Activated CD8-positive, alpha-beta memory T cell treated with anti-CD3 and anti-CD28 coated beads for 24 hours (primary cell): ENCODE measurements at places on chromosomes 11 and 22.
A peak's percentile ranks its signal among the peaks of the same experiment; 100 is the strongest.

DNA sequence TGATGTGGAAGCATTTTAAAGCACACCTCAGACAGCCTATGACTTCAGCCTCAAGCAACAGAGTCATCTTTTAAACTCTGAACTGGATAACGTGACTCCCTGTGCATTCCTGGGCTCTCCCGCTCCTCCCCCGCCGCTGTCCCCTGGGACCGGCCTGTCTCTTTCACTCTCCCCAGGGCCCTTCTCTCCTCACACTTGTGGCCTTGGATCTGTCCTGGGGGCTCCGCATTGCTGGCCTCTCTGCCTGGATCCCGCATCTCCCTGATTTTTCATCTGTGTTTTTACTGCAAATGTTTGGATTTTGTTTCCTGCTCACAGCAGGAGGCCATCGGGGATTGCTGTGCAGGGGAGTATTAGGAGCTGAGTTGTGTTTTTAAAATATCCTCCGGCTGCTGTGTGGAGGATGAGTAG is 15.4 kb downstream of the C11orf24 start:
- DNase-seq, result no peak

DNA sequence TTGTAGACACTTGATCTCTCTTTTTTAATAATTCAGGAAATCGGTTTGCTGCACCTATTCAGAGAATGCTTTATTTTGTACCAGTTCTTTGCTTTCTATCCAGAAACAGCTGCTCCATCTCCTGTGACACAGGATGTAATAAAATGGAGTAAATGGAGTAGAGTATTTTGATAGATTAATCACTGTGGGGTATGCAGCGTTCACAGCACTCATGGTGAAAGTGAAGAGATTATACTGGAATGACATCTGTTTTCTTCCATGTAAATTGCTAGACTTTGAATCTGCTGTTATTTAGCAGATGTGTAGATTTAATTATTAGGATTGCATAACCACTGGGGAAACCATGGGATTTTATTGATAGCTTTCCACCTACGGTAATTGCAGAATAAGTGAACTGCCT is 227.3 kb upstream of the ARHGAP42 start:
- no peak for DNase-seq

DNA sequence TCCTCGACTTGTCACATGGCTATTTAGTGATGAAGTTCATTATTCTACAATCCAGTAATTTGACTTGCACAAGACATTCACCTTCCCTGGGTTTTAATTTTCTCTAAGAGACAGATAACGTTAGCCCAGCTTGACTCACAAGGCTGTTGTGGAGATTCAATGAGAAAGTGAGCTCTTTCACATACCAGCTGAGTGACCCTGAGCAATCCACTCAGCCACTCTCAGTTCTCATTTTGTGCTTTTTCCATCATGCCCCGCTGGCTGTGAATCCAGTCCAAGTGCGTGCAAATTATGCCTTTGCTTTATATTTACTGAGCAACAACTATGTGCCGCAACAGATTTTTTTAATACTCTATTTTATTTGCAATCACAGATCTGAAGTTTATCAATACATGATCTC is 176.5 kb downstream of the LARGE1 start:
- DNase-seq, result no peak

- no peak for DNase-seq
These were observed 3.0 kb upstream of the RIN1 start for GRCh38 chr11:66339162-66339675.

- DNase-seq, result peak; percentile 92
These were observed 11.1 kb downstream of the GRK2 start for GRCh38 chr11:67277231-67277961.

GRCh38 chr11:31936312-31936711 is 125.2 kb upstream of the PAX6 start:
- no peak for DNase-seq

- DNase-seq, result no peak
These were observed 15.3 kb upstream of the FAM83F start for GRCh38 chr22:39979458-39979857.

DNA sequence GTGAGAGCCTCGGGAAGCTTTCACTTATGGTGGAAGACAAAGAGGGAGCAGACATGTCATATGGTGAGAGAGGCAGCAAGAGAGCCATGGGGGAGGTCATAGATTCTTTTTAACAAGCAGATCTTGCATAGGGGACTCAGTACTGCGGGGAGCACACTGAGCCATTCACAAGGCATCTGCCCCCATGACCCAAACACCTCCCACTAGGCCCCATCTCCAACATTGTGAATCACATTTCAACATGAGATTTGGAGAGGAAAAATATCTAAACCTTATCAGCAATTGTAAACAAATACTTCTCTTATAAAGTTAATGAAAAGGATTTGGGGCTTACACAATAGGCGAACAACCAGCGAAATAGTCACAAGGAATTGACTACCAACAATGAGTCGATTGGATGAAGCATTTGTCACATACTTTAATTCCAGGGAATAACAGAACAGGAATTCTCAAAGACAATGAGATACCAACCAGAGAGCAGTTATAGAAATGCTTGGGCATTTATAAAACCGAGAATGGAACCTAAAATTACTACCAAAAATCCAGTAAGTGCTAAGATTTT is 7.3 kb downstream of the DDI1 start:
- DNase-seq, result no peak

- DNase-seq, result no peak
These were observed 9.4 kb downstream of the CBX6 start for GRCh38 chr22:38862375-38863329.

DNA sequence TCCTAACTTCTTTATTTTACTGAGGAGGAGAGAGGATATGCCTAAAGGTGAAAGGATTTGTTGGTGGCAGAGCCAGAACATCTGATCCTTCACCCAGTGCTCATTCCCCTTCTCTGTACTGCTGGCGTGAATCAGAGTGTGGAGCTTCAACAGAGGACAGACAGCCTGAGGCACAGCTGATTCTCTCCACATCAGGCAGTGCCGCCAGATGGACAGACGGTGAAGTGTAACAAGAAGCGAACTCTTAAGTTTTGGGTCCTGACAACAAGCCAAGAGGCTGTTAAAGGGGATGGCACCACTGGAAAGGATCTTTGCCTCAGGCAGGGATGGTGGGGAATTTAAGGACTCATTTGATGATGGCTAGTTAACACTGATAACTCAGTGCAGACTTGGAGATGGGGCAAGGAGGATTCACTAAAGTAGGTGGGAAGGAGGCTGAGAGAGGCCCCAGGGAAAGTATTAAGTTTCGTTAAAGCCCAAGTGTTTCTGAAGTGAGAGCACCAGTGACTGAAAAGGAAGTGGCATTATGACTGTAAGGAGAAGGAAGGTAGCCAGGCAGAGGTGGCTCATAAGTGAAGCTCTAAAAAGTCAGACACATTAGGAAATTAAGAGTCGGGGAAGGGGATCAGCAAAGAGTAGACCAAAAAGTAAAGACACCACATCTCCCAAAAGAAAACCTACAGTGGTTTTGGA is 81.3 kb downstream of the CLPB start:
- no peak for DNase-seq

DNA sequence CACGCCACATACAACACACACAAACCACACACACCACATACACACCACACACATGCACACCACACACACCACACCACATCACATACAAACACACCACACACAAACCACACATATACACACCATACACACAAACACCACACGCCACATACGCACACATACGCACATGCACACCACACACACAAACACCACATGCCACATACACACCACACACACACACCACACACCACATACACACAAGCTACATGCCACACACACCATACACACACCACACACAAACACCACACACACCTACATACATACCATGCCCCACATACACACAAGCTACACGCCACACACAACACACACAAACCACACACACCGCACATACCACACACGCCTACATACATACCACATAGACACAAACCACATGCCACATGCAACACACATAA is 15.7 kb upstream of the TH start:
- DNase-seq, result no peak

DNA sequence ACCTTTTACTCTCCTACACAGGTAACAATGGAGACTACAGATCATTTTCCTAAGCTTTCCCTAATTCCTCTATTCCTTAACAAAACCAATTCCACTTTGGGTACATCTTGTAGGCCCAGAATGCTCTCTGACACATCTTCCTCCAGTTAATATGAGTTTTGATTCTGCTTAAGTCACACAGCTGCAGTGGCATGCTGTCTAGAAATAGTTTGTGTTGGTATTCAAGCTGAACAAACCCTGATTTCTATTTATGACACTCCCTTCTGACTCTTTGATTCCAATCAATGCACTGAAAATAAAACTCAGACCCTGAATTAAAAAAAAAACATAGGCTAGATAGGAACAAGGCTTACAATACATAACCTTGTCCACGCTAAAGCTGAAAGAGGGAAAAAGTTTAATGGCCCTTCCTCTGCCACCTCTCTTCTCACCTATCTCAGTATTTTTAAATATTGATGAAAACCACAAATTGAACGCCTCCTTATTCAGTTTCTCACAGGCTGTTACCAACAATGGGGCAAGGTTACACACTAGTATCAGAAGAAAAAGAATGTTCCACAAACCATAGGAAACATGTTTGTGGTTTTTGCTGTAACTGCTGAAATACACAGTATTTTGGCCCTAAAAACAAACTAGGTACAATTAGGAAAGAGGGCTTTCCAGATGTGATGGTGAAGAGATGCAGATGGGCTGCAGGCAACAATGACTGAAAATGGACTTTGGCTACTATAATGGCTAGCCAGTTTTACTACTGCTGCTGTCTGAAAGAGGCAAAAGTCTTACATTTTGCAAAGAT is 35.7 kb upstream of the GAB2 start:
- no peak for DNase-seq

DNA sequence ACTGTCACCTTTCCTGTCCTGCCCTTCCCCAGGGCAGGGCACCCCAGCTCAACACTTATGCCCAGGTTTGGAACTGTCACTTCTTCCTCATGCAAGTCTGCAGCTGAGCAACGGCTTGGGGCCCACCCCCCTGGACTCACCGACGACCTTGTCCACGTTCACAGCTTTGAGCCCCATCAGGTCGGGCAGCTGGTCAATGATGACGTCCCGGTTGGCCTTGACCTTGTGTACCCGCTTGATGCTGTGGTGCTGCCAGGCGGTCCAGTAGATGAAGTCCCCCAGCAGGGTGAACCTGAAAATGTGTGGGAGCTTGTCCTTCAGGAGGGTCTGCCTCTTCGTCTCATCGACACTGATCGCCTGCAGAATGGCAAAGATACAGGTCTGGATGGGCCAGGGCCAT is 135.0 kb downstream of the CRYBB2 start:
- DNase-seq, result no peak

DNA sequence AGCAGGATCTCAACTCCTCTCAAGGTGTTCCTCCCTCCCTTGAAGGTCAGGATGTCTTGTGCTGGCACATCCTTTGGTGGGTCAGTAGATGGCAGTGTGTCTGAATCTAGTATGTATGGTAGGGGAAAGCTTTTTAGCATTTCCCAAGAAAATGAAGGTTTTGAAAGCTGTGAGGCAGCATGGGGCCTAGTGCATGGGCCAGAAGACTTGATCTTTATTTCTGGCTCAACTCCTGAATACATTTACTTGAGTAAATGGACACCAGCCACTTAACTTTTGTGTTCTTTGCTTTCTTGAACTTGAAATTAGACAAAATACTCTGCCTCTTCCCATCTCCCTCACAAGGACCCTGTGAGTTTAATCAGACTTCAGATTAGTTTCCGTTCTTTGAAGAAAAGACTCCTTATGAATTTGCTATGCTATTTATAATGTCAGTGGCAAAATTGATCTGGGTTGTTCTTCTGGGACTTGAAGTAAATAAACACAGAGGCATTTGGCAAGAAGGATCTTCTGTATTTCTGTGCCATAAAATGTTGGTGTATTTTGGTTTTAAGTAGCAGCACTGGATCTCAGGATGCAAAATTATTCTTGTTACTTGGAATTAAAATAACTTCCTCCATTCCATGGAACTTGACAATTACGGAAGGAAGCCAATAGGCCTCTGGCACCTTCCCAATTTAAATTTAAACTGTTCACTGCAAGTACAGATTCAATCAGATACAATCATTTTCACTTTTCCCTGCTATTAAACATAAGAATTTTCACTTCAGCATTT is 288.8 kb downstream of the CASP12 start:
- peak; percentile 64 for DNase-seq

DNA sequence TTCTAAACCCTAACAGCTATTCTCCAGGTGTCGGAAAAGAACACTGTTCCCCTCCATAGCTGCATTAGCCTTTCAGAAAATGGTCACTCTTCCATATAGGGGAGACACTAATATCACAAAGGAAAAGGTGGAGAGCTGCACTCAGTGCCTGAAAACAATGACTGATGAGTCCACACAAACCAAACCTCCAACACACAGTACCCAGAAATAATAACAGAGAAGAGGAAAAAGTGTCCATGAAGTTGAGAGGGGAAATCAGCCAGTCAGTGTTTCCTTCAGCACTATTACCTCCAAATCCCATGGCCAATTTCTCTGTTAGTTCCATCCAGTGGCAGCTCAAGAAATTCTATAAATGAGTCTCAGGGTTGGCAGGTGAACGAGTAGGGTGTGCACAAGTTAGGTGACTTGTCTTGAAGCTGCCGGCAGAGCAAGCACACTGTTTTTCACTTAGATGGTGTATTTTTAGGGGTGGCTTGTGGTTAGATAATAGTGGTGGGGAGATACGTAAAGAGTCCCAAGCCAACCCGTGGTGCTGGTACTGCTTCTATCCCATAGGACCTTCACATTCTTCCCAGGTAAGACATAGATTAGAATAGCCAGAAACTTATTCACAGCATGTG is 84.5 kb upstream of the CHRM4 start:
- DNase-seq, result no peak

DNA sequence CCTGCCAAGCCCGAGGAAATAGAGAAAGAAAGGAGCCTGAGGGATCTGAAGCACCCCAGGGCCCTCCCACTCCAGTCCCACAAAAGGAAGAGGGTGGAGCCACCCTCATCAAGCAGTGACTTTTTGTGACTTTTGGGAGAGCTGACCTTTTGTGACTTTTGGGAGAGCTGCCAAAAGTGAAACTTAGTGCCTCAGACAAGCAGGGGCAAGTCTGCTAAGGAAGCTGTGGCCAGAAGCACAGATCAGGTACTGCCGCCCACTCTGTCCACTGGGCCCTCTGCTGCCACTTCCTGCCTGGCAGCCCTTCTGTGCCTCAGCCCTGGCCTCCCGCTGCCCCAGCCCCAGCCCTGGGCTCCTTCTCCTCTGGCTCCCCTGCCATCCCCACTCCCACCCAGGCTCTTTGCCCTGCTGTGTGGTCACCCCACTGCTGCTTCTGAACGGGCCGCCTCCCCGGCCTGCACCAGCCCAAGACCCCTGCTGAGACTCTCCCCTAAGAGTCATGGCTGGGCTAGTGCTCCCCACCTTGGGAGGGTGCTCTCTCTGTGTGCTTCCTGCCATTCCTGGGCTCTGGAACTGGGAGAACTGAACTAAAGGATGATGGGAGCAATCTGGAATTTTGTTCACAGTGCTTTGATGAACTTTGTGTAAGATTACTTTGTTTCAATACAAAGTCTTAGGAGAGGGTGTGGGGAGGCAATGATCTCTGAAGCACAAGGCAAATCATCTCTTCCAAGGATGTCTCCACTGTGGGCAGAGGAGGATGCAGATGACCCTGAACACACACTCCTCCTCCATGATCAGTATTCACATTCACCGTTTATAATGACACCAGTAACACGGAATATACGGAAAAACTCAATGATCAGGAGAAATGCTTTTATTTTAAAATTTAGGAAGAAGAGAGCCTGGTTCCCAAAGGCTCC is at the start of gene APOBEC3H:
APOBEC3H (plus strand) TSS at position 147 of the 923 bp plus-strand sequence. CDS start 3,035 bp downstream, outside the sequence.
- no peak for DNase-seq

GRCh38 chr11:57598831-57599155 is 1.3 kb downstream of the SERPING1 start:
- no peak for DNase-seq
